NT2/D1 (cell line): ENCODE measurements at places on chromosomes 6 and 20.

DNA sequence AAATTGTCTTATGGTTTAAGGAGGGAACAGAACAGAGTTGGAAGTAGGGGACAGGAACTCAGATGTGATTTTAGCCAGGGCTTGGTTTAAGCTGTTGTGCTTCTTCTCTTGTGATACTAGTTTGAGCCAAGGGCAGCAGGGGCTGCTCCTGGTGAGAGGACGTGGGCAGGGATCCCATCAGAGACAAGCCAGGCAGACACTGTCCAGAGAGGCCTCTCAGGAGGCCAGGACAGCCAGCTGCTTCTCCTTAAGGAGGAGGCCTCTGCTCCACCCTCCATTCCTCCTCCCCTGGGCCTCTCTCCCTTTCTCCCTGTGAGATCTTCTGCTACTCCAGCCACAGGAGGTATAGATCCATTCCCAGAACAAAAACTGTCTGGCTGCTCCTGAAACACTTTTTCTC, 108.4 kb upstream of the MLN start:
- no peak for DNase-seq

DNA sequence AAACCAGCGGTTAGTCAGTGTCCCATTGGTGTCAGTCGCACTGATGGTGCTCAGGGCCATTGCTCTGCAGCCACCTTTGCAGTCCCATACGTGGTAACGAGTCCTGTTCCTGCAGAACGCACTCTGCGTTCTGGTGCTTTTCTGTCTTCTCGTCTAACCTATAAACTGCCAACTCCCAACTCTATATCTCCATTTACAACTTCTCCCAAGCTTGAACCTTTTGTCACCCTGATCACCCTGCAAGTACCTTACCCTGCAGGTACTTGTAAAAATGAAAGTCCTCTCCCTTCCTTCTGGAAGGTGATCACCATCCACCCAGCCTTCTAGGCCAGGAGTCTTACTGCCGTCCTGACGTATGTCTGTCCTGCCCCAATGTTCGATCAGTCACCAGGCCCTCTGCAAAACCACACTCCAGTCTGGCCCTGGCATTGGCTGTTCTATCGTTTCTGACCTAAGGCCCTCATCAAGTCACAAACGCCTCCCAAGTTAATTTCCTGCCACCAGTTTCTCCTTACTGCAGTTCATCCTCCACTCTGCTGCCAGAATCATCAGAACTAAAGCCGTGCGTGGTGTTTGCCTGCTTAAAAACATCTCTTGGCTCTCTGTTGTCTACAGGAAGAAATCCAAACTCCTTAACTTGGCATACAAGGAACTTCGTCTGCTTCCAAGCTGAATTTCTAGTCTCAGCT, 7.9 kb downstream of the RREB1 start:
- no peak for DNase-seq

- peak; percentile 55 for DNase-seq
Observed at GRCh38 chr20:34129518-34130162, 17.6 kb upstream of the EIF2S2 start.

DNA sequence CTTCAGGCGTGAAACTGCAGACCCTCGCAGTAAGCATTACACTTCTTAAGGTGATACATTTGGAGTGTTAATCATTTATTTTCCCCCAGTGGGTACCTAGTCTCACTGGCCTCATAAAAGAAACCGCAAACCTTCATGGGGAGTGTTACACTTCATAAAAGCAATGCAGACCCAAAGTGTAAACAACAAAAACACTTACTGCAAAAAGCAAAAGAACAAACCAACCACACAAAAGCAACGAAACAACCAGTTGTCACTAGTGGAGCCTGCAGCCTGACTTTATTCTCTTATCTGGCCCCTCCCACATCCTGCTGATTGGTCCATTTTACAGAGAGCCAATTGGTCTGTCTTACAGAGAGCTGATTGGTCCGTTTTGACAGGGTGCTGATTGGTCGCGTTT, 23.8 kb downstream of the LY86 start:
- no peak for DNase-seq

DNA sequence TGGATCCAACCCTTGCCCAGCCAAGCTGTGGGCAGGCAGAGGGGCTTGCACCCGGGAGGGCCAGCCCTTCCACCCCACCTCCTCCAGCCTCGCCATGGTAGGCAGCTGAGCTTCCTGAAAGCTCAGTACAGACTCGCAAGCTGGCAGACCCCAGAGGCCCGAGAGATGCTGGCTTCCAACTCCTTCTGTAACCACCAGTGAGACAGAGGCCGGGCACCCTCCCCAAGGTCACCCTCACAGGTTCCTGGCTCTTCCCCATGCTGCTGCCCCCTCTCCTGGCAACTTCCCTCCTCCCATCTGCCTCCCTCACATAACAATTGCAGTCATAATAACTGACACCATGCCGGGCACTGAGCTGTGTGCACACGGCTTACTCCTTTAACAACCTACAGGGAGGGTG, 26.2 kb upstream of the NOL4L start:
- no peak for DNase-seq

GRCh38 chr20:58512808-58513552, 2.2 kb downstream of the APCDD1L start:
- DNase-seq: no peak

DNA sequence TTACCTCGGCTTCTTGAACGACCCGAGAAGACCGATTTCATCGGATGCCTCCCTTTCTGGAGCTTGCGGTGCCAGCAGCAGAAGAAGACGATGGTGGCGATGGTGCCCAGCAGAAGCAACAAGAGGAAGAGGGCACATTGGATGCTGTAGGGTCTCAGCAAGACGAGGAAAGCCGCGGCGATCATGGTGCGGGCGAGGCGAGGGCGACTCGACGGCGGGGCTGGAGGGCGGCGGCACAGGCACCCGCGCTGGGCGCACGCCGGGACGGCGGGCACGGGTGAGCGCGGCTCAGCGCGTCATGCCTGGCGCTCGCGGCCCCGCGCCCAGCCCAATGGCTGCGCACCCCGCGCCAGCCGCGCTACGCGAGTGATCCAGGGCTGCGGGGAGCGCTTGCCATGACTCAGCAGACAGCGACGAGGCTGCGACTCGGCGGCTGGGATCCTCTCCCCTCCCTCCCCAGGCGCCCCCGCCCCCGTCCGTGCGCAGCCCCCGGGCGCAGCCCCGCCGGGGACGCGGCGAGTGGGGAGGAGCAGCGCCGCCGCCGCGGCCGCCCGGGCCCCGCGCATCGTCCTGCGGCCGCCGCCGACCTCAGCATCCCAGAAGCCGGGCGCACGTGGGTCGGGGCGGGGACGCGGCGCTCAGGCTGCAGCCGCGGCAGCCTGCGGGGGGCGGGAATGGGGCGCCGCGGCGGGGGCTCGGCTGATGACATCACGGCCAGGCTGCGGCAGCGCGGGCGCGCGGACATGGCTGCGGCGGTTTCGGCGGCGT, at the start of gene BEND6:
Gene BEND6 (plus strand): TSS at position 705 of the 768 bp plus-strand sequence. CDS start 26,704 bp downstream, outside the sequence.
- no peak for DNase-seq

GRCh38 chr6:96755096-96755495, 82.2 kb downstream of the GPR63 start:
- no peak for DNase-seq

- DNase-seq: no peak
Observed at GRCh38 chr6:112251171-112251875, 3.0 kb downstream of the LAMA4 start.

DNA sequence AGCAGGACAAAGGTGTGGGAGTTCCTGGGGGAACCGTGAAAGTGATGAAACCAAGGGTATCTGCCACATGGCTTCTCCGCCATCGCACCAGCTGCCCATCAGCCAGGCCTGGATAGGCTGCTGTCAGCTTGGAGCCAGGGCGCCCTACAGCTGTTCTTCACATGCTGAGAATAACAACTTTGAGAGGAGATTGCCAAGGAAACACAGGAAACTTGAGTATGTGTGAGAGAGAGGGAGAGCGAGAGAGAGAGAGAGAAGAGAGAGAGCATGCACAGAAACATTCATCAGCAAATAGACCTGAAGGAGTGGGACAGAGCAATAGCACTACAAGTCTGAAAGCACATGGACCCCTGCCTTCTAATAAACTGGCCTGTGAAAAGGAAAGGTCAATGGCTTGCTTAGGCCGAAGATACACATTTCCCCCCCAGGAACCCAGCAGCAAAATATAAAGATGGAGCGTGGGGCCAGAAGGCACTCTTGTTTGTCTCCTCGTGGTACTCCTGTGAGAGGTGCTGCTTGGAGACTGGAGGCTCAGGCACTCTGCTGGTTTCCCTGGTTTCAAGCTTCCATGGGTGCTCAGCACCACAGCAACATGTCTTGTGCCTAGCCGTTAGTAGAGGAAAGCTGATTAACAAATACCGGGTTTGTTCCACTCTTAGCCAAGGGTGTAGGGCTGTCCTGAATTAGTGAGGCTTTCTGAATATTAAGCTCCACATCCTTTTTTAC, 53.0 kb downstream of the SNAP25 start:
- no peak for DNase-seq

DNA sequence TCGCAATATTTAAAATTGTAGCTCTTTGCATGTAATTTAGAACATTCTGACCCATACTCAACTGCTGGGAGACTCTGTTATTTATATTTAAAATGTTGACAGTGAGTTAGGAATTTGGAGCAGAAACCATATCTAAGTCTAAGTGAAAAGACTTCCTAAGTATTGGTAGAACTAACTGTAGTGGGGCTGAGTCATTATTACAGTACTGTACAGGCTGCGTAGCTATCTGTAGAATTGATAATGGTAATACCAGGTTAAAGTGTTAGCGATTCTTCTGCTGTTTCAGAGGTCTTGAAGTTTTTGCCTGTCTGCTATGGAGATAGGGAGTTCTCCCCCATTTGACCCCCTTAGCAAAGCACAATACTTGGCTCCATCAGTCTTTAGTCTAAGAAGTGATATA, 3.6 kb downstream of the TOP1 start:
- no peak for DNase-seq

- DNase-seq: no peak
Observed at GRCh38 chr6:42764911-42765648, 16.8 kb upstream of the BICRAL start.

GRCh38 chr6:169111203-169111602, 142.4 kb downstream of the THBS2 start:
- DNase-seq: no peak

- no peak for DNase-seq
Observed at GRCh38 chr6:85726206-85726605, 83.5 kb upstream of the SYNCRIP start.

DNA sequence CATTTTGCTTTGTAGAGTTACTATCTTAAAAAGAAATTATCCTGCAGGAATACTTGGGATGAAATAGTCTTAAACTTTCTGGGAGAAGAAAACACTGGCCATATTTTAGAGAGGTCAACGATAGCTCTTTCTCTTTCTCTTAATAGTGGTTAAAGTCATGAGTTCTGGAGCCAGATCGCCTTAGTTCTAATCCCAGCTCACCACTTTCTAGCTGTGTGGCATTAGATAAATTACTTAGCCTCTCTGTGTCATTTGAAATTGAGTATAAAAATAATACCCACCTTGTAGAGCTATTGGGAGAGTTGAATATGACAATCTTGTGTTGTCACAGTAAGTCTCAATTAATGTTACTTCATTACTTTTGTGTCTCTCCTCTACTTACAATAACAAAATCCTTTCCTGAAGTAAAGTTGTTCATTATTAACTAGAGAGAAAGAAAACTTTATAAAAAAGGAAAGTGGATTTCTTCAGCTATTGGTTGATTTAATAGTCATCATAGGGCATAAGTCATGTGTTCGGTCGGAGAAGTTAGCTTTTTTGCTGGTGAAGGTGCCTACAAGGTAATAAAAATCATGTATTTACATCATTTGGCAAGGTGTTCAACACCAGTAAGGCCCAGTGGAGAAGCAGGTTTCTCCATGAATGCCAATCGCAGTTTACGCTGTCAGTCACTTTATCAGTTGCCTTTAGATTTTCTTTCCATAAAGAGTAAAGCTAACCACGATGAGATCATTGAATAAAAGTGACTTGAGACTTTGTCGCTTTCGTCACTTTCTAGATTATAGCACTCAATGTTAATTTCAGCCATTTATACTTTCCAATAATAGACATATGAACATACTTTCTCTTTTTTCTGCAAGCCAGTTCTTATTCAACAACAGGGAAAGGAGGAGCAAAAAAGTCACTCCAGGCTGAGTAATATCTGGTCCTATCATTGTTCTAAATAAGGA, 2.0 kb downstream of the NEDD9 start:
- DNase-seq: no peak

GRCh38 chr6:134835993-134836392, 113.9 kb downstream of the ALDH8A1 start:
- no peak for DNase-seq

- no peak for DNase-seq
Observed at GRCh38 chr6:83411731-83412130, 19.1 kb downstream of the ME1 start.

DNA sequence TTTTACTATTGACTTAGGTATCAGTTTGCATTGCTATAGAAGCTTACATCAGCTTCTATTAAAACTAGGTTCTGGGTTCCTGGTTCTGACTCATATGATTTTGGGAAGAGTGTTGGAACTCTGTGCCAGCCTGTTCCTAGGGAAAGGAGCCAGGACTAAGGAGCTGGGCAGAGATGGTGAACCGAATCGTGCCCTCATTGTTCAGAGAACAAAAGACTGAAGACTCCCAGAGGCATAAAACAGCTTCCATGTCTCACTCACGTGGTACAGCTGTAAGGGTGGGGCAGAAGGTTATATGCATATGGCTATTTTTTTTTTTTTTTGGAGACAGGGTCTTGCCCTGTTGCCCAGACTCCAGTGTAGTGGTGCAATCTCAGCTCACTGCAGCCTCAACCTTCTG, 89.1 kb upstream of the THBS2 start:
- no peak for DNase-seq

- DNase-seq: peak; percentile 39
Observed at GRCh38 chr6:136113736-136114173, 136.4 kb downstream of the MTFR2 start.

DNA sequence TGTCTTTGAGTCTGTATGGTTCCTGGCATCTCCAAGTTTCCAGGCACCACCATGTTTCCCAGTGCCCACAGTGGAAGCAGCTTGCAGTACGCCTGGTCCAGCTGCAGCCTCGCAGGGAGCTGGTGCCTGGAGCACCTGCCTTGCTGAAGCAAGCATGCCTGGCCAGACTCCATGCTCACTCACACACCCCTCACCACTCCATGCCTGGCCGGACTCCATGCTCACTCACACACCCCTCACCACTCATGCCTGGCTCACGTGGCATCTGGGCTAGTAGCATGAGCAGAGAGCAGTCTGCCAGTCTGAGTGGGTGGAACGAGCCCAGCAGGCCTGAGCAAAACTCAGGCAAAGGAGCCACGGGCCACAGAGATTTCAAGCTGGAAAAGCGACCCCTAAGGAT, 214.3 kb downstream of the TFAP2C start:
- DNase-seq: no peak

- DNase-seq: no peak
Observed at GRCh38 chr6:12324099-12324498, 33.9 kb downstream of the EDN1 start.
